ENCODE measurements at places on chromosomes 4 and X.

DNA sequence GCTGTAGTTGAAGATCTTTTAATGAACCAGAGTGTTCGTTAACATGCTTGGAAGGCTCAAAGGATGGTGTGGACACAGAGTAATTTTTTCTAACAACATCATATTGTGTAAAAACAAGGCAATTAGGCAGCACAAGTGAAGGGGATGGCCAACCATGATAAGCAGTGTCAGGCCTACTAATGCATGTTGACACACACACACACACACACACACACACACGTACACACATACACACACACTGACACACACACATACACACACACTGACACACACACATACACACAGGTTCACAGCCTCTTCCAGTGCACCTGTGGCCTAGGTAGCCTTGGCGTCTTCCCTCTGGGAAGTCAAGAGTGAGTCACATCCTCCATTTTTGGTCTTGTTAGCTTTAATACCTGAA is at the start of gene SUPT20HL1:
Gene SUPT20HL1 (plus strand): TSS at position 368 of the 400 bp plus-strand sequence. CDS start 2,122 bp downstream, outside the sequence.
- no peak for DNase-seq

- DNase-seq = no peak
Measured at GRCh38 chrX:71100581-71101505, 5.2 kb downstream of the FOXO4 start.

- DNase-seq = no peak
Measured at GRCh38 chr4:125728568-125728967, 413.8 kb downstream of the FAT4 start.

DNA sequence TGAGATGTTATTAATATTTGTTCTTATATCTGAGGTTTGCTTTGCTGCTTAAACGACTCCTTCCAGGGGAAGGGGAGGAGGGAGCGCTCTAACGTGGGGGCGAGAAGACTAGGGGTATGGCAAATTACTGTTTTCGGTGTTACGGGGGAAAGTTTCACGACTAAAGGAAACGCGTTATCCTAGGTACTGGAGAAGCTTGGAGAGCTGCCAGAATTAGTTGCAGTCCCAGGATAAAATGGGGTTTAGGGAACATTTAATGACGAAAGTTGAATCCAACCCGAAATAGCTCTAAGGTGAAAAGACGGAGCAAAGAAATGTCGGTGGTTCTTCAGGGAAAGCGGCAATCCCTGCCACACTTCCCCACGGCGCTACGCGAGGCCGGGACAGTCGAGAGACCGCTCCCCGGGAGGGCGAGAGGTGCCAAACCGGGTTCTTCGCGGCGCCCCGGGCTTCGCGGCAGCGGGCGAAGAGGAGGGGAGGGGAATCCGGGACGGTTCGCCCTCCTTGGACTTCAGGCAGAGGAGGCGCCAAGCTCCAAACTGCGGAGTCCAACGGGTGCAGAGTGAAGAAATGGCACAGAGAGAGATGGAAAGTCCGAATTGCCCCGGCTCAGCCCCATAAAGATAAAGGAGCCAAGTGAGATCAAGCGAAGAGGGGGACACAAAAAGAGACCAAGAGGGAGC is 724 bp downstream of the THOC2 start:
- no peak for DNase-seq

DNA sequence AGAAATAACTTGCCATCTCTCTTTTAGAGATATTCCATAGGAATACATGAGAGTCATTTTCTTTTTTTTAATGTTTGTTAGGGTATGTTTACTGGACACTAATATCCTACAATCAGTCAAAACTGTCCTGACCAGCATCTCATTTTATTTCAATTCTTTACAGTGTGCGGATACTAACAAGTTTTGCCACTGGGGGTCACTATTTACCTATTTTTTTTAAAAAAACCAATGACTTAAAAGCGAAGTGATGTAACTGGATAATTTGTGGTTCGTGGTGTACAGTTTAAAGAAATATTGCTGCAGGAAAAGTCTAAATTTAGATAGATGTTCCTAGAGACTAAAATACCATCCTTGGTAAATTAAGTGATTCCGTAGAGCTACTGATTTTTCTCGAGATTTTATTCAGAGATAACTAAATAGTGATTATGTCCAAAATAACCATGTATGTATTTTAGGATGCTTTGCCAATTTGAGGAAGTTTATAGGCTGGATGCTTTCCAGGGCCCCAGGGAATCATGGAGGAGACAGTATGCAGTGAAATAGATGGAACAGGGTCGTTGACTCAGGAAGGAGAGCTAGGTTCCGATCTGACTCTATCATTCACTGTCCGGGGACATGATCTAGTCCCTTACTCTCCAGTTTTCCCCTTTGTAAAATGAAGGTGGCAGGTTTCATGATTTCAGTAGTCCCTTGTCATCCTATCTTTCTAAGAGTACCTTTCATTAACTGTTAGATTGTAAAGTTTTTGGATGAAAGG is 34.0 kb upstream of the GNPDA2 start:
- no peak for DNase-seq
